ENCODE measurements at places on chromosomes 2 and 18.

- peaks cover 27% of the 10 kb centered on the region for H3K4me1 ChIP-seq
- no peak within 1 kb of the TSS for H3K27ac ChIP-seq
- peaks cover 35% of the 10 kb centered on the region for H3K27me3 ChIP-seq
- H3K4me3 ChIP-seq: peak within 1 kb of the TSS; percentile 14
These were observed at the start of gene HSBP1L1 for GRCh38 chr18:79964330-79965118. Gene HSBP1L1, plus strand, starts transcription at chr18:79964643. Its CDS starts 93 bp downstream, at chr18:79964736.

- no peaks in the 10 kb centered on the region for H3K27me3 ChIP-seq
- no peak overlapping the region for H3K4me3 ChIP-seq
- no peak overlapping the region for H3K27ac ChIP-seq
- DNase-seq: no peak
These were observed 770.7 kb upstream of the SLC8A1 start for GRCh38 chr2:41222593-41222992.

DNA sequence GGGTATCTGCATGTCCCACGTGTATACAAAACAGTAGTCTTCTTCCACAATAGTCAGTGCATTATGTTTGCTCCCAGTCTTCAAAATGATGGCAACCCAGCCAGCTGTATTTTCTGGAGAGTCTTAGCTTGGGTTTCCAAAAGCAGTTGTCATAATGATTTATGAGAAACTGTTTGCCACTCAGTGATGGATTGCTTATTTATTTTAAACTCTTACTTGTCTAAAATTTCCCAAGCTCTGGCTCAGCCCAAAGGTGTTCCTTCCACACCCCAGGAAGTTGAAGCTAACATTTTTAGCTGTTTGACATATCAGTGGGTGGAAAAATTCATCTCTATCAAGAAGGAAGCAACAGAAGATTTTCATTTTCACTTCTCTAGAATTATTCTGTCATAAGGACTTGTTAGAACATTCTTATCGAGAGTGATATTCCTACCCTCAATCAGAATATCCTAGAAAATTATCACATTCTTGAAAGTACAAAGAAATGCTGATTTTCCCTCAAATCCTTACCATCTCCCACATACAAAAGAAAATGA is 78.8 kb downstream of the ASAP2 start:
- peaks cover 7% of the 10 kb centered on the region for H3K4me1 ChIP-seq
- no peak for DNase-seq
- peaks cover 12% of the 10 kb centered on the region for H3K36me3 ChIP-seq
- no peak overlapping the region for H3K27ac ChIP-seq
- no peak overlapping the region for H3K4me3 ChIP-seq
- no peaks in the 10 kb centered on the region for H3K27me3 ChIP-seq

- DNase-seq: no peak
- H3K36me3 ChIP-seq: no peaks in the 10 kb centered on the region
- H3K27me3 ChIP-seq: peaks cover 2% of the 10 kb centered on the region
- no peak overlapping the region for H3K4me3 ChIP-seq
- no peak overlapping the region for H3K27ac ChIP-seq
These were observed 290.7 kb downstream of the CYP26B1 start for GRCh38 chr2:71856773-71857525.

- no peaks in the 10 kb centered on the region for H3K4me1 ChIP-seq
- no peak overlapping the region for H3K27ac ChIP-seq
- DNase-seq: no peak
- H3K4me3 ChIP-seq: no peak overlapping the region
- no peaks in the 10 kb centered on the region for H3K36me3 ChIP-seq
- H3K27me3 ChIP-seq: no peaks in the 10 kb centered on the region
These were observed 265.4 kb downstream of the ZNF385B start for GRCh38 chr2:179596018-179596417.

GRCh38 chr2:160045703-160046210 is 16.7 kb downstream of the PLA2R1 start:
- no peak overlapping the region for H3K4me3 ChIP-seq
- no peak for DNase-seq
- H3K27me3 ChIP-seq: no peaks in the 10 kb centered on the region

- no peaks in the 10 kb centered on the region for H3K27me3 ChIP-seq
- no peak overlapping the region for H3K4me3 ChIP-seq
- H3K27ac ChIP-seq: no peak overlapping the region
- DNase-seq: no peak
These were observed 705.3 kb downstream of the SOCS6 start for GRCh38 chr18:70994116-70994515.

DNA sequence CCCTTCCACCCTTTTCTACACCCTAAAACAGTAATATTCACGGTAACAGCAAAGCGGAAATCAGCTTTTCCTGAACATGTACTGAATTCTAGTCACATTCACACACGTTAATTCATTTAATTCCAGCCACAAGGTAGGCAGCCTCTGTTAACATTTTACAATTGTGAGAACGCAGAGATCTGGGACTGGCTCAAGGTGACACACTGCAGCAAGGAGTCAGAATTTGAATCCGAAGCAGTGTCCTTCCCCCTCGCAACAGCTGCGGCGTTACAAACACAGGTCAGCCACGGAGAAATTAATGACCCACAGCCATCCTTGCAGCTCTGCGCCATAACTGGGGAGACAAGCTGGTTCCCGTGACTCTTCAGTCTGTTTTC is 818 bp upstream of the SLC20A1 start:
- peak; percentile 14 for DNase-seq
- H3K4me3 ChIP-seq: peak overlapping the region; percentile 89
- peaks cover 21% of the 10 kb centered on the region for H3K27me3 ChIP-seq
- H3K36me3 ChIP-seq: peaks cover 15% of the 10 kb centered on the region

DNA sequence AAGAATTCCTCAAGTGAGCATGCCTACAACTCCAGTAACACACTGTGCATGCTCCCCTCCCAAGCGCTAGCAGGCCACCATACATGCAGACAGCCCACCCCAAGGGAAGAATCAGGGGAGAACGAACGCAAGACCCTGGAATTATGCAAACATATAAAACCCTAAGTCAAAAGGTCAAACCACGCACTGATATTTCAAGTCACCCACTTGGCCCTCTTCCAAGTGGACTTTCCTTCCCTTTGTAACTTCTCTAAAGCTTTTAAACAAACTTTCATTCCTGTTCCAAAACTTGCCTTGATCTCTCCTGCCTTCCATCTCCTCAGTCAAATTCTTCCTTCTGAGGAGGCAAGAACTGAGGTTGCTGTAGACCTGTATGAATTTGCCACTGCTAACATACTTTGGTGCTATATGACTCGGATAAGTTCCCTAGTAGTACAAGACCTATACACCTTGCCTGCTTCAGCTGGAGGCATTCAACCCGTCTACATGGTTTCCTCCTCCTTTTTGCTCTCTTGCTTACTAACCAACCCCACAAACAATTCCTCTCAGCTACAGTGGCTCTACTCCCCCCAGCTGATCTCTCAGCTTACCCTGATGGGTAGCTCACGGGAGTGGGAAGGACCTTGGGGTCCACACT is 11.1 kb upstream of the RPIA start:
- H3K4me3 ChIP-seq: no peak overlapping the region
- peaks cover 12% of the 10 kb centered on the region for H3K27me3 ChIP-seq
- DNase-seq: no peak
- H3K27ac ChIP-seq: no peak overlapping the region
- no peaks in the 10 kb centered on the region for H3K4me1 ChIP-seq

- DNase-seq: no peak
- H3K4me3 ChIP-seq: no peak overlapping the region
- peaks cover 17% of the 10 kb centered on the region for H3K4me1 ChIP-seq
- H3K27ac ChIP-seq: peak overlapping the region; percentile 29
These were observed 146.1 kb downstream of the HAUS1 start for GRCh38 chr18:46250084-46250811.

- DNase-seq: no peak
- peaks cover 17% of the 10 kb centered on the region for H3K4me1 ChIP-seq
- H3K27me3 ChIP-seq: peaks cover 44% of the 10 kb centered on the region
- no peak overlapping the region for H3K27ac ChIP-seq
- no peaks in the 10 kb centered on the region for H3K36me3 ChIP-seq
These were observed 15.3 kb upstream of the LOXHD1 start for GRCh38 chr18:46672062-46672970.

- H3K27me3 ChIP-seq: no peaks in the 10 kb centered on the region
- H3K36me3 ChIP-seq: peaks cover 2% of the 10 kb centered on the region
- H3K27ac ChIP-seq: no peak overlapping the region
These were observed 660.6 kb downstream of the NYAP2 start for GRCh38 chr2:226059961-226060627.

- H3K27me3 ChIP-seq: no peaks in the 10 kb centered on the region
- H3K4me1 ChIP-seq: peaks cover 30% of the 10 kb centered on the region
- peak overlapping the region; percentile 45 for H3K4me3 ChIP-seq
These were observed 39.4 kb upstream of the SH3BP4 start for GRCh38 chr2:234912437-234912836.

GRCh38 chr18:58901783-58902182 is 37.1 kb downstream of the ZNF532 start:
- DNase-seq: no peak
- no peak overlapping the region for H3K4me3 ChIP-seq
- H3K27ac ChIP-seq: no peak overlapping the region
- H3K36me3 ChIP-seq: peaks cover 25% of the 10 kb centered on the region

DNA sequence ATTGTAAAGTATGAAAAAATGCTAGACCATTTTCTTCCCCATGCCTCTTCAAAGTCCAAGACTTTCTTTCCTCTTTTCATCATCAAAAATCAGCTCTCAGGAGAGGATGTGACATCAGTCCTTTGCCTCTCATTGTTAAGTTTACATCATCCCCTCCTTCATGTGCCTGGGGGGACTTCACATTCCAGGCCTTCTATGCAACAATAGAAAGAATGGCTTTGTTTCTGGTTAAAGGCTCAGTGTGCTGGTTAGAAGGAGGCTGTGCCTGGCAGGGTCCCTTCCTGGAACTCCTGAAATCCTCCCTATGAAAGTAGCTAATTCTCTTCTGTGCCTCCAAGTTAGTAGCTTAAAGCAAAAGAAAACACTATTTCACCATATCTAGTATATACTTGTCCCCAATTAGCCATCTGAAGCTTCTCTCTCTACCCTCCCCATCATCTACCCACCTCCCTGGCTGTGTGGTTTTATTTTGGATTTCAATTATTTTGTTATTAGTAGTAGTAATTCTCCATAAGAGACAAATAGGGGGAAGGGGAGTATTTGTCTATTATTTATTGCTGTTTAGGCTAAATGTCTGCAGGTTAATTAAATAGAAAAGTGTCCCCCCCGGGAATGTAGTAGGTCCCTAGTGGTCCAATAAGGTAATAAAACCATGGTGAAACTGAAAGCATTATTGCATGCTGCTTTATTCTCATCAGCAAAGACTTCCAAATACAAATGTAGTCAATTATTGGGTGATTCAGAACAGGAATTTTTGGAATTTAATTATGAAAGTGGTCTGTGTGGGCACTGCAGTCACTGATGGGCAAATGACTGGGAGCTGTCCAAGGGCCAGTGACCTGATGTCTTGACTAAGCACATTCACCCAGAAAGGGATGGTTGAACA is 69.0 kb downstream of the CPO start:
- DNase-seq: no peak
- peak overlapping the region; percentile 85 for H3K27ac ChIP-seq
- H3K4me1 ChIP-seq: peaks cover 30% of the 10 kb centered on the region
- H3K4me3 ChIP-seq: peak overlapping the region; percentile 0

- peak overlapping the region; percentile 98 for H3K27ac ChIP-seq
- no peak for DNase-seq
- no peaks in the 10 kb centered on the region for H3K36me3 ChIP-seq
- no peak overlapping the region for H3K4me3 ChIP-seq
- no peaks in the 10 kb centered on the region for H3K27me3 ChIP-seq
- H3K4me1 ChIP-seq: peaks cover 31% of the 10 kb centered on the region
These were observed 132.8 kb upstream of the SP5 start for GRCh38 chr2:170582313-170582712.

DNA sequence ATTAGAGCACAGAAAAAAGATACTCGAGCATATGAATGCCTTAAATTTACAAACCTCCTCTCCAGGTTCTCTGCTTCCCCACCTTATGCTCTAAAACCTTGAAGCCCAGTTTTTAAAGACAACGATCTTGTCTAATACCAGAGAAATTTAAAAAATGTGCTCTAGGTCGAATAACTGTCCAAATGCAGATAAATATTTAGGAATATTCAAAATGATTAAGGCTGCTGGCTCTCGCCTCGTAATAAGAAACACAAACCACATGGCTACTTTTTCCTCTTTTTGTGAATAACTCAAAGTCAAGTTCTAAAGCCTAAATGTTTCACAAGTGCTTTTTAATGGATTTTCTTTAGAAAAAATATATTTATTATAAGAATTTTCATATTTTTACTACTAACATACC is 101.3 kb downstream of the SATB2 start:
- no peak for DNase-seq
- H3K36me3 ChIP-seq: no peaks in the 10 kb centered on the region
- H3K27ac ChIP-seq: no peak overlapping the region
- H3K27me3 ChIP-seq: no peaks in the 10 kb centered on the region
- no peak overlapping the region for H3K4me3 ChIP-seq

GRCh38 chr2:170966648-170967396 is 37.8 kb downstream of the GORASP2 start:
- H3K4me3 ChIP-seq: no peak overlapping the region
- H3K36me3 ChIP-seq: peaks cover 12% of the 10 kb centered on the region
- no peak for DNase-seq
- no peaks in the 10 kb centered on the region for H3K27me3 ChIP-seq
- no peak overlapping the region for H3K27ac ChIP-seq
- no peaks in the 10 kb centered on the region for H3K4me1 ChIP-seq

DNA sequence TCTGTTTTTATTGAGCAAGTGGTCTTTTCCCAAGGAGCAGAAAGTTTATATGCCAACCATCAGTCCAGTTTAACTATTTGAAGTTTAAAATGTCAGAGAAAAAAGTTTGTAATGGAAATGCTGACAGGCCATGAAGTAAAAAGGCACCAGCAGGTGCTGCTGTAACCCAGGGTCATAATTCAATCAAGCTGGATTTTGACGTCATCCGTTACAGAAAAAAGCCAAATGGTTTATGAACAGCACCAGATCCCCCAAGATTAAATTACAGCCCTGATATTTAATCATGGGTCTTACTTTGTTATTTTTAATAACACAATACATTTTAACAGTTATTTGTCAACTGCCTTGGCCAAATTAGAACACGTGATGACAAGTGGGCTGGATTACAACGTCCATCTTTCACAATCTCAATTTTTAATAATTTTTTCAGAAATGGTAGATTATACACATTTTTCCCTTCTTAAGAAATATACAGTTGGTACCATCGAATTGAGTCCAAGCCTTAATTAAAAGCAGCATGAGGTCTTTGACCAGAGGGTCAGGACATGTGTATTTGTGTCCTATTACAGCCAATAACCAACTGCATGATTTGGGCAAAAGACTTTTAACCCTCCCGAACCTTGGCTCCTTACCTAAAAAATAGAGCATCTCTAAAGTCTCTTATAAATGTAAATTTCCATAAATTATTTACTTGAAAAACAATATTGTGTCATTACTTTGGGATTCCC is 10.0 kb downstream of the TCF4 start:
- no peak overlapping the region for H3K4me3 ChIP-seq
- peaks cover 12% of the 10 kb centered on the region for H3K36me3 ChIP-seq
- no peak overlapping the region for H3K27ac ChIP-seq
- no peaks in the 10 kb centered on the region for H3K27me3 ChIP-seq

- H3K4me1 ChIP-seq: no peaks in the 10 kb centered on the region
- no peak overlapping the region for H3K4me3 ChIP-seq
- DNase-seq: no peak
- H3K27me3 ChIP-seq: no peaks in the 10 kb centered on the region
These were observed 19.0 kb downstream of the TBC1D8 start for GRCh38 chr2:101132202-101132601.

Data from neural crest cell (in vitro differentiated cells).